T1000 (cell line): ENCODE measurements at places on chromosomes 3 and 15.

DNA sequence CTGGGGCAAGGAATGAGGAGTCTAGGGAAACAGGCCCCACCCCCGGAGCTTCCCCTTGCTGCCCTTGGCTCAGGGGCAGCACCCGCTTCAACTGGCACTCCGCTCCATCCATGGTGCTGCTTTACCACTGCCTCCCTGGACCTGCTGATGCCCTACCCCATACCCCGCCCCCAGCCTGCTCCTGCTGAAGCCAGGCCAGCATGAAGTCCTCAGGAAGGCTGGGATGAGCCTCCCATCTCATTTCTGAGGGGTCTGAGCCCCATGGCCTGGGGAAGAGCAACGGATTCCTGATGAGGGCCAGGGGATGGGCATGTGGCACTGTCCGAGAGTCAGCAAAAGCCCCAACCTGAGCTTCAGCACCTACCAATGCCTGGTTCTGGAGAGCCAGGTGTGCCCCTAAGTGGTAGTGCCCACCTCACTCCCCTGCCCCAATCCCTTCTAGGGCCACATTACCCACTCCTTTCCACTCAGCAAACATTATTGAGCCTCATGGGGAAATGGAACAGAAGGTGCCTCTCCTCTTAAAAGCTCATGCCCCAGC lies 21.0 kb downstream of the SEC61A1 start:
- DNase-seq: no peak

GRCh38 chr15:60788692-60789103 lies 309.8 kb upstream of the ICE2 start:
- no peak for DNase-seq

DNA sequence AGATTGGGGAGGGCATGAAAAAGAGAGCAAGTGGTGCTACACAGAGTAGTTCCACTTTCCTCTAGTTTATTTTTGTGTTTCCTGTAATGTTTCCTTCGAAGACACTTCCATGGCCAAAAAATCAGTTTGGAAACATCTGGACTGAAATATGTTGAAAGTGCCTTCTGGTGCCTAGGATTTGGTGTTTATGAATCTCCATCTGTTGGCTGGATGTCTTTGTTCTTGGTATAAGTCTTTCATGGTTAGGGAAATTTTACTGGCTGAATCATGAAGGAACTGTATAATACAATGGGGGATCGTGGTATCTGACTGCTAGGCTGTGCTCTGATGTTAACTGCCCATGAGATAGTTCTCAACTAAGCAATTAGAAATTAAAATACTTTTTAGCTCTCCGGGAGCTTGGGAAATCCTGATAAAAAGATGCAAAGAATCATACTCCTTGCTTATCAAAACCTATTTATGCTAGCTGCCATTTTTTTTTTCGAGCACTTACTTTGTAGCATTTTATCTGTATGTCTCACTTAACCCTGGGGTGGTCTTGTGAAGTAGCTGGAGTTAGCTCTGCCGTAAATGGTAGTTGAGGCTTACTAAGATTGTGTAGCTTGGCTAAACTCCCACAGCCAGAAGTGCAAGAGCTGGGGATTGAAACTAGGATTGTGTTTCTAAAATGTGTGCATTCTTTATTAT lies 21.9 kb downstream of the AKAP13 start:
- no peak for DNase-seq

DNA sequence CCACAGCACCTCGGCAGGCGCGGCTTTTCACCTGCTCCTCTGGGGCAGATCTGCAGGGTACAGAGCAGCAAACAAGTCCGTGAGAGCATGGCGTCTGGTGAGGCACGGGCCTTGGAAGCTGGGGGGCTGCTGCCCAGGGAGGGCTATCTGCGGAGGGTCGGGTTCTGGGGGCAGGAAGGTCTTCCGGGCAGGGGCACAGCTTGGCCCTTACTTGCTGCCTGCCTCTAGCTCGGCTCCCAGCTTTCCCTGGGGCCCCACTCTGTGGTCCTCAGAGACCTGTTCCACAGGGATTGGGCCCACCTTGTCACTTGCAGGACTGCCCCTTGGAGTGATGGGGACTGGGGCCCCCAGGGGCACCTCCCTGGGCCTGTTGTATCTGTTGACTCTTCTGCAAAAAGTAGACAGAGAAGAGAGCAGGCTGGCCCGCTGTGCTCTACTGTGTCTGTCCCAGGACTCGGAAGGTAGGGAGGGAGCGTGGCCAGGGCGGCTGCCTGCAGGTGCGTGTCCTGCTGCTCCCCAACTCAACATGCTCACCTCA lies 84.1 kb downstream of the TBC1D2B start:
- DNase-seq: no peak

- no peak for DNase-seq
Measured at GRCh38 chr3:16171825-16172224, 2.7 kb upstream of the GALNT15 start.

DNA sequence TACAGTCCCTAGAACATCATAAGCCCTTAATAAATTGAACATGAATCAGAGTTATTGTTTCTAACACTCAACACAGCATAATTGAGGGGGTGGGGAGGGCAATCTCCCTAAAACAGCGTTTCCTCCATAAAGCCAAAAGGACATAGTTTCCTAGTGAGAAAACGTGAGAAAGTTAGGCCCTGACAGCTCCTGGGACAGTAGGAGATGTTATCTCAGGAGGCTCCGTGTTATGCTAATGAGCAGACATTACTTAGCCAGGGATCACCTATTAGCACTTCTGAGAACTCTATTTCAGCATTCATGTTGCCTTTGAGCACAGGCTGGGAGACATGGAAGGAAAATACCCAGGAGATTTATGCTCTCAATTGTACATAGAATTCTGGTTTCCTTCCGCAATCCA lies 229.1 kb upstream of the ADAMTS9 start:
- no peak for DNase-seq

DNA sequence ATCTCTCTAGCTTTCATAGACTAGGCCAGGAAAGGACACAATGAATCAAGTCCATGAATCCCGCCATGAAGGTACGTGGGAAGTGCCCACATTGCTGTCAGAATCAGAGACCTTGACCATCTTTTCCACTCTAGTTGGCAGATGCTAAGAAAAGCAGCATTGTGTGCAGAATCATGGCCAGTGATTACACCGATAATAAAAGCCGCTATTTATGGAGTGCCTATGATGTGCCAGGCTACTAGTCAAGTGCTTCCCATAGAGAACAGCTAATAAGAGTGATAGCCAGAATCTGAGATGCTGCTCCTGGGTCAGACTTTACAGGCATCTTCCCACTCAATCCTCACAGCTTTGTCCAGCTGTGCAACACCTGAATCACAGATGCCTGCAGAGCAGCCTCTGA lies 13.2 kb upstream of the RPL32 start:
- DNase-seq: no peak

DNA sequence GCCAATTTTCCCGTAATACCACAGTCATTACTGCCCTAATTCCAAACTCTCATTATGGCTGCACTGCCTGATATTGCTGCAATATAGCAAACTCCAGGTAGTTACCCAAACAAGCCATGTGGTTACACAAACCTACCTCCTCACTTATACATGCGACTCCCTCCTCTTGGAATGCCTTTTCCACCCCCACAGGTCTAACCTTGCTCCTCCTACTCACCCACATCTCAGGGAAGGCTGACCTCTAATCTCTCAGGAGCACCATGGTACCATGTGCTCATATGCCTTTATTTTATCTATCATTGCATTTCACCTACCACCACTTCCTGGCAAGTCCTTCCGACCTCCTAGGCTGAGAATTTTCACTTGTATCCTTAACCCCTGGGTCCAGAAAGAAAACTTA lies 2.9 kb downstream of the RBPMS2 start:
- DNase-seq: no peak

DNA sequence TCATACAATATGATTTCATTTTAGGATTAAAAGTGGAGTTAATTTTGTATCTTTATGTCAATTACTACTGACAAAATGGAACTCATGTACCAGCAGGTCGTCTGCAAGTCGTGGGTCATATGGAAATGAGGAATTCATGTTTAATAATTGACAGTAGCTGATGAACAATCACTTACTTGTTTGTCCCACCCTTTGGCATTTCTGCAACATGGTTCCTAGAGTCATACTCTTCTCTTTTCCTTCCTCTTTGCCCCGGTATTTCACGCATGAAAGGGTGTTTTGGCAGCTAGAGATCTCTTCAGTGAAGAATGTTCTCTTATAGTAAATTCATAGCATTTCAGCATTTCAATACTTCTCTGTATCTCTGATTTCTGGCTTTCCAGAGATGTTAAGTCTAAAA lies 133.3 kb upstream of the SLC24A5 start:
- DNase-seq: no peak

DNA sequence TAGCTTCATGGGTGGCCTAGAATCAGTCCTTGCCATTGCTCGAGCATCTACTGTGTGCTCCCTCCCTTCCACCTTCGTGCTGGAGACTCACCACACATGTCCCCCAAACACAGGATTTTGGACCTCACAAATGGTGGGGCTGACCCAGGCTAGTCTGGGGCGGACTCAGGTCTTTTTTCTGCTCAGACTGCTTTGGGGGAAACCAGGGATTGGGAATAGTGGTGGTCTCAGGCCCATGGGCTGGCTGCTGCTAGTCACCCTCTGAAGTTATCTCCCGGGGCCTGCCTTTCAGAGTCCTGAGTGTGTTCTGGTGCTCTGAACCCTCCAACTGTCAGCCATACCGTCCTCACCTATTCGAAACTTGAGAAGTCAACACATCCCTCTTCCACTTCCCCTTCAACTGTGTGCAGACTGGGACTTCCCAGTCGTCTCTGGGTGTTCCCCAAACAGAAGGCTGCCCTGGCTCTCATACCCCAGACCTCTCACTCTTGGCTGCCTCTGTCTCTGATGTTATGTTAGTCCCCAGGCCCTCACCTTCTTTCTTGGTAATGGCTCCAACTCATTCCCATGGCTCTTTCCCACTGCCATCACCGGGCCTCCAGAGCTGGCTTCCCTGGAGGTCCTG lies 46.0 kb downstream of the PPCDC start:
- no peak for DNase-seq

- no peak for DNase-seq
Measured at GRCh38 chr3:42582474-42583070, 805 bp upstream of the SEC22C start.

DNA sequence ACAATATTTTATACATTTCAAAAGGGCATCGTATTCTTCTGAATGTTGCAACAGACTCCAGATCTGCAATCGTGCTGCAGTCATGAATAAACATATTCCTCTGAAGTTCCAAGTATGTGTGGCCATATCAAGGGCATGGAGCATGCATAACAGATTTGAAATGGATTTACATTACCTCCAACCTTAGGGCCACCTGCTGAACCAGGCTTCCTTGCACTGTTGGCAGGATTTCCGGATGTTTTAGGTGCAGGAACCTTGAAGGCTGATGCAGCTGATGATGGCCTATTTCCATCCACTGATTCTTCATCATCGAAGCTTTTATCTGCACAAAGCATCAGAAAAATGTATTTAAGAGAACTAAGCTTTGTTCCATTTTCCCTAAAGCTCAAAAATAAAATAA lies 73.5 kb downstream of the CLASP2 start:
- no peak for DNase-seq

DNA sequence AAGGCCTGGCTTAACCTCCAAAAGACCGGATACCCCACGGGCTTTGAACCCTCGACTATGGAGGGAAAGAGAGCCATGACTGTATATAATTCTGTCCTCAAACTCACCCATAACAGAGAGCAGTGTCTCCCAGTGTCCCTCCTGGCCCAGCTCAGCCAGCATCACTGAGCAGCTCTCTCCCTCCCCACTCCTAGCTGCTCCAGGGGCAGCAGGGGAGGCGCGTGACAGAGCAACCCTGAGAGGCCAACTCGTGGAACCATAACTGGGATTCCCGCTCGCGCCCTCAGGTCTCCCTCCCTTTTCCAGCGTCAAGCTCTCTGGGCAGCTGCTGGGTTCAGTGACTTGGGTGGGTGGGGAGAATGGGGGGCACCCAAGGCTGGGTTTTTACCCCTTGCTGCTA lies 561 bp upstream of the CPLX3 start:
- no peak for DNase-seq

- DNase-seq: no peak
Measured at GRCh38 chr15:84737005-84737404, 11.4 kb upstream of the ZNF592 start.

DNA sequence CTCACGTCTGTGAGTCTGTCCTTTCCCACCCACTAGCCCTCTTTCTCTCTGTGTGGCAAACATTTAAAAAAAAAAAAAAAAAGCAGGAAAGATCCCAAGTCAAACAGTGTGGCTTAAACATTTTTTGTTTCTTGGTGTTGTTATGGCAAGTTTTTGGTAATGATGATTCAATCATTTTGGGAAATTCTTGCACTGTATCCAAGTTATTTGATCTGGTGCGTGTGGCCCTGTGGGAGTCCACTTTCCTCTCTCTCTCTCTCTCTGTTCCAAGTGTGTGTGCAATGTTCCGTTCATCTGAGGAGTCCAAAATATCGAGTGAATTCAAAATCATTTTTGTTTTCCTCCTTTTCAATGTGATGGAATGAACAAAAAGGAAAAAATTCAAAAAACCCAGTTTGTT lies 97.7 kb downstream of the GAP43 start:
- no peak for DNase-seq

- no peak for DNase-seq
Measured at GRCh38 chr15:57220205-57220604, 156.1 kb upstream of the CGNL1 start.

DNA sequence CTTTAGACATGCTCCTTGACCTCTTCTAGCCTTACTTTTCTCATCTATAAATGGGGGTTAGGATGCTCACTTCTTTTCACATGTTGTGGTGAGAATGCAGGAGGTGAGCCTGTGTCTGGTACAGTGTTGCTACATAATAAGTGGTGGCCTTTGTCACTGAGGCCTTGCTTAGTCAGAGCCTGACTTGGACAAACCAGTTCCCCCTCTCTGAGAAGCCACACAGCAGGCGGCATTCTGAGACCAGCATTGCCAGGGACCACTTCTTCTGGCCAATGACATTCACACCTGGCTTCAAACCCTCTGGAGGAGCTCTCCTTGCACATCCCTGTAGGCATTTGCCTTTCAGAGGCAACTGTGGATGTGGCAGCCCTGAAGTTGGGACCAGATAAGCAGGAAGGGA lies 95.7 kb downstream of the MINAR1 start:
- DNase-seq: no peak

DNA sequence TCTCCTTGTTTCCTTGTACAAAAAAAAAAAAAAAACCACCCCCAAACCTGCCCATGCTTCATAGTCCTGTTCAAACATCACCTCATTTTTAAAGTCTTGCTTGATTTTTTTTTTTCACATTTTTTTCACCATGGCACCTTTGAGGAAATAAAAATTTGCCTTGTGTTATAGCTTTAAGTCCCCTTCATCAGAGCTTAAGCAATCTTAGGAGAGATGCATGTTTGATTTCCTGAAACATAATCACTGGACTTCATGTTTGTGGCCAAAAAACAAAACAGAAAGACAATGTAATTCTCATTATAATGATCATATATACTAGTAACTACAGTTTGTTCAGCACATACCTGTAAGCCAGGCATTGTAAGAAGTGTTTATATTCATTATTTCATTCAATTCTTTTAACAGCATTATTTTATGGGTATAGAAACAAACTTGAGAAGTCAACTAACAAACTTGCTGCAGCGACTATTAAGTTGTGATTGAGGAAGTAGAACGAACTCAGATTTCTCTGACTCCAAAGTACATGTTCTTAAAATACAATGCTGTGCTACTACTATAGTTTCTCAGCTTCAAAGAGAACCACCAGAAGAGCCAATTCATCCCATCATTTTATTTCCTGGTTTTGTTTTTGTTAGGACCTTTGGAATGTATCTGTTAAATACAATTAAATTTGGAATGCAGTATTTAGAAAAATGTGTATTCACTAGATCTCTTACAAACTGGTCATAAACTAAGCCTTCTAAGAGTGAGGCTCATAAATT lies 203.8 kb downstream of the TCF12 start:
- no peak for DNase-seq

GRCh38 chr3:70728311-70728710 lies 415.9 kb upstream of the MDFIC2 start:
- DNase-seq: no peak
